ENCODE measurements at places on chromosomes 4 and X.
A peak's percentile ranks its signal among the peaks of the same experiment; 100 is the strongest.

DNA sequence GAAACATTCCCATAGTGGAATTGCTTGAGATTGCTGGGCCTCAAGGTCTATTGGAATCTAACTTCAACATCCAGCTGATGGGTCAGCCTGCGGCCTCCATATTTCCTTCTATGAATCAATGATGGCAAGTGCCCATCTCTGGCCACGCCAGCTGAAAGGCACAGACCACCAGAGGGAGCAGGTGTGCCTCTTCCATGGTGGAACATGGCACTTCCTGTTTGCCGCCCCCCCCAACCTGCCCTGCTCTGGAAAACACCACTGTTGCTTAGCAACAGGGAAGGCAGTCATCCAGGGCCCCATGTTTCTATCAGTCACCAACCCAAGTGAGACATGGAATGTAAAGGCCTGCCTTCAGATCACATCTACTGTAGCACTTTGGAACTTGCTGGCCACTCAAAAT is 11.6 kb downstream of the PAGE4 start:
- DNase-seq = peak; percentile 85

DNA sequence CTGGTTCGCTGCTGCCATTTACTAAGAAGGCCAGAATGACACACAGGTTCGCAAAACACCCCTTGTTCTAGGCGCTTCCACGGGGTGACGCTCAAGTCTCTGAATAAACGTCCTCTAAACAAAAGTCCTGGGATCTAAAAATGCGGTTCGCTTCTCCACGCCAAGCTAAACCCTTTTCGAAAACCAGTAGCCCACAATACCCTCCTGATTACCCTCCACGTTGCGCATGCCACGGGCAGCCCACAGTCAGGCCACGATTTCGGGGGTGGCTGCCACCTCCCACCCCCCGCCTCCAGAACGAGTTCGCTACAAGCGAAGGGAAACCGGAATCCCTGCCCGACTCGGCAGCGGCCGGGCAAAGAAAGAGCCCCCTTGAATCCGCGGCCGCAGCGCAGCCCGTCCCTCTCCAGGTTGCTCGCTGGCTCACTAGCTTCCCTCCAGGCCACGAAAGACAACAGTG is 423 bp downstream of the RPL39 start:
- DNase-seq = peak; percentile 71

DNA sequence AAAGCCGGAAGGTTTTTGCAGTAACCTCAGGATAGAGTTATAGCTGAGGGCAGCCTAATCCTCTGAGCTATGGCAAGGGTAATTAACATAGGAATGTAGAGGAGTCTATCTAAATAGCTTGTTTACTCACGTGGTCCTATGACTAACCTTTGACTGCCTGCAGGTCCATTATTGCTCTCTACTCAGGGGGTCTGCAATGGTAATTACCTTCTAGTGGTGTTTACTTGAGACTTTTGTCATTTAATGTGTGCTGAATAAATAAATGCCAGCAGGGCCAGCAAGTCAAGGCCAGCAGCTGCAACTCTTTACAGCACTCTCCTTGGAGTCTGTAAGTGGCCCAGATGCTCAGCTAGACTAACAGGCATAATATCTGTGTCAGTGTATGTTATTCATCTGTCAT is 212.7 kb upstream of the FMR1 start:
- DNase-seq = no peak

GRCh38 chrX:150119323-150119722 is 181.0 kb upstream of the EOLA2 start:
- DNase-seq = no peak

DNA sequence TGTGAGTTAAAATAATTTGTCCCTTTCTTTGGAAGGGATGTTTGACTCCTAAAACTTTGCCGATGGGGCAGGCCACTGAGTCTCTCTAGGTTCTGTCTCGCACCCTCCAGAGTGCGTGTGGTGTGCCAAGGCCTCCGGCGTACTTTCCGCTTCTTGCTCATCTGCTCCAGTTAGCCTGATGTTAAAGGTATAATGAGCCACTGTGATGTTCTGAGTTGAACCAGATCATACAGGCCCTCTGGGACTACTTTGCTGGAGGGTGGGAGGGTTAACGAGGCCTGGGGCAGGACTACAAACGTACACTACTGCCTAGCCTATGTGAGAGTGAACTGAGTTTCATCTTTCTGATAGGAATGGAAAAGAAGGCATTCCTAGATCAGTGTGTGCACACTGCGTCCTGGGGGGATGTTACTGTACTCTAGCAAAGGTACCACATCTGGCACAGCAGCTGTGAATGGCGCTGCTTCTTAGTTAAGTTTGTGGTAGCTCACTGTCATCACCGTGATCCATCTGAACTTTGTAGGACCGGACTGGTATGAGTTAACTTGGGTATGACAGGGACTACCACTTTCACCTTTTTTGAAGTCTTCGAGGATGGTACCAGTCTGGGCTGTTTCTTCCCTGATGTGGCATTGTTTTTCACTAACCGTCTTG is 60.2 kb downstream of the RGS12 start:
- no peak for DNase-seq

GRCh38 chr4:19941434-19941833 is 310.3 kb upstream of the SLIT2 start:
- no peak for DNase-seq

- peak; percentile 55 for DNase-seq
These were observed 1.4 kb downstream of the MAMLD1 start for GRCh38 chrX:150364347-150365050.

DNA sequence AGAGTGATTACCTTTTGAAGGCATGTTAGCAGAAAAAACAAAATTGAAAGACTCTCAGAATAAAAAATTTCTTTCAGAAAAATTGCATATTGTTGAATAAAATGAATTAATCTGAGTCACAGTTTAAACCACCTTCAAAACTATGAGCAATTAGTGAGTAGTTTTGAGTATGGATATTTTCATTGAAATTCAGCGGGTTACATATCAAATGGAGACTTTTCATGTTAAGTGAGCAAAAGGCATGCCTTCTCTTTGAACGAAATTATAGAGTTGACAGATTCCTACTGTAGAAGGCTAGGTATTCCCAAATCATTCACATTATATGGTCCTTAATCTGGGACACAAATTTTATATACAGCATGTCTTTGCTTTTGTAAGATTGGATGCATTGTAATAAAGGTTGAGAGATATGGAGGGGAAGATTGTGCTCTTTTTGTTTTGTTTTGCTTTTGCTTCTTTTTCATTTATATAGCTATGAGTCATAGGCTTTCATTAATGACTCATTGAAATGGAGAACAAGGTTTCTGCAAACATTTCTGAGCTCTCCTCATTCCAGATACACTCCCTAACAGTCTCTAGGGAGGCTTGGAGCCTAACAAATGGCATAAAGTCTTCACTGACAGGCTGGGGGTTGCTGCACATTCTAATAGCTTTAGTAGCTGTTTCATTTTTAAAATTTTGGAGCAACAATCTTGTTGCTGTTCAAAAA is 21.6 kb downstream of the PCDH18 start:
- peak; percentile 82 for DNase-seq

DNA sequence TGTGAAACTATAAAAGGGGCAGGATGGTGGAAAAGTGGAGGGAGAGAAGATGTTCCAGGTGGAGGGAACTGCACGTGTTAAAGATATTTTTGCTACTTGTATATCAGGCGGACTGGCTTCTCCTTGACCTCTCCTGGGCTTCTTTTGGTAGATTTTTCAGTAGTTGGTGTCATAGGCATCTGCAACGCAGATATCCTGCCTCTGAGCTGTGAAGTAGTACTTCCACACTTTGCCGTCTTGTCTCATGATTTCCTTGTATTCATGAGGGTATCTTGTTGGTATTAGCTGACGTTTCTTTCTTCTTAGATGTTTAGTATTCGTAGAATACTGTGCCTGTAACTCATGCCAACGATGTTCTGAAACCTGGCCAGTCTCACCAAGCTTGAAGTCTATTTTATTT is 81.0 kb downstream of the WWC2 start:
- DNase-seq = no peak

DNA sequence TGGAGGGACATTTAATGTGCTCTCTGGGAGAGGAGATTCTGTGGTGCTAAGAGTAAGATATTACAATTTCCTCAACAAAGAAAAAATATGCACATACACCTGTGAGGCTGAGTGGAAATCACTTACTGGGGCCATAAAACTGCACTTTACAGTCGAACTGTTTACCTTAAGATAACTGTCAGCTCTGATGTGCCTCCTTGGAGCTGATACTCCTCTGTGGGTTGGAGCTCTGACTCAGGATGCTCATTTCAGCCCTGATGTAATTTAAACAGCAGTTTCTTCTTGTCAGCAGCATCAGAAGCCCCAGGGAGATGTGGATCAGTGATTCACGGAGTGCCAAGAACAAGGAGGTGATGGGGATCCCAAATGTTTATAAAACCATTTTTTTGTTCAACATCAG is 241.9 kb upstream of the SFRP2 start:
- DNase-seq = peak; percentile 71

- peak; percentile 61 for DNase-seq
These were observed 3.0 kb downstream of the RPL10 start for GRCh38 chrX:154401045-154401799.

- peak; percentile 80 for DNase-seq
These were observed 1.6 kb downstream of the SH3RF1 start for GRCh38 chr4:169268951-169269760.

- DNase-seq = peak; percentile 39
These were observed 10.1 kb upstream of the FGG start for GRCh38 chr4:154622598-154622997.

DNA sequence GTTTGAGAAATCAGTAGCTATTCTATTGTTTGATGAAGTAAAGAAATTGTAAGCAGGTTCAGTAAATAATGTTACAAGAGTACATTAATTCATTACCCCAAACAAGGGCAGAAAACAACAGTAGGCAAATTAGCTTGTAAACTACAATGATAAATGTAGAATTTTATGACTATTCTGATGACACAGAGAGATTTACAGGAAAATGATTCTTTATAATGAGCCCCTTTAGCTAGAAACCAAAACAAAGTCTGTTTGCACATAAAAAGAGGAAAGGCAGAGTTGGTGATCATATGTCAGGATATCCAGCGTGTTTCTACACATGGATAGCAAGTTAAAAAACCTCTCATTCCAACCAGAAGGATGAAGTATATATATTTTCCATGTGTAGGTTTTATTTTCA is 204.8 kb downstream of the CFAP299 start:
- no peak for DNase-seq

DNA sequence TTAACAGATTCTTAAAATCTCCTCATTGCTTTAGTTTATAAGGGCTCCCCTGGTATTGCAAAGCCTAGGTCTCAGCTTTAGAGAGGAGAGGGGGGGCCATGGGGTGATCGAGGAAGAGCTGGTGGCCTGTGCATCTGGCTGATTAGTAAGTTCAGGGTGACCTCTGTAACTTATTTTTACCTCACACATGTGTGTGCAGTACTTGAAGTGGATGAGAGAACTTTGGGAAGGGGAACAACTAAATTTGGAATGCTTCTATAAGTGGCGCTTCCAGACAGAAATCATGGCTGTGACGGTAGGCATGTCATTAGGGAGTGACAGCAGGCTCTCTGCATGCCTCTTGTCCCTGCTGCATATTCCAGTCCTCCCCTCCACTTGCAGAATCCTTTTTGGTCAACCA is 41.9 kb downstream of the FRAS1 start:
- no peak for DNase-seq

GRCh38 chr4:164847967-164848649 is 28.9 kb upstream of the APELA start:
- DNase-seq = no peak

GRCh38 chrX:26007462-26007861 is 130.7 kb upstream of the MAGEB18 start:
- DNase-seq = no peak

GRCh38 chr4:151657896-151658295 is 102.9 kb downstream of the GATB start:
- DNase-seq = no peak

GRCh38 chr4:141432000-141432712 is 204.2 kb upstream of the IL15 start:
- DNase-seq = no peak

DNA sequence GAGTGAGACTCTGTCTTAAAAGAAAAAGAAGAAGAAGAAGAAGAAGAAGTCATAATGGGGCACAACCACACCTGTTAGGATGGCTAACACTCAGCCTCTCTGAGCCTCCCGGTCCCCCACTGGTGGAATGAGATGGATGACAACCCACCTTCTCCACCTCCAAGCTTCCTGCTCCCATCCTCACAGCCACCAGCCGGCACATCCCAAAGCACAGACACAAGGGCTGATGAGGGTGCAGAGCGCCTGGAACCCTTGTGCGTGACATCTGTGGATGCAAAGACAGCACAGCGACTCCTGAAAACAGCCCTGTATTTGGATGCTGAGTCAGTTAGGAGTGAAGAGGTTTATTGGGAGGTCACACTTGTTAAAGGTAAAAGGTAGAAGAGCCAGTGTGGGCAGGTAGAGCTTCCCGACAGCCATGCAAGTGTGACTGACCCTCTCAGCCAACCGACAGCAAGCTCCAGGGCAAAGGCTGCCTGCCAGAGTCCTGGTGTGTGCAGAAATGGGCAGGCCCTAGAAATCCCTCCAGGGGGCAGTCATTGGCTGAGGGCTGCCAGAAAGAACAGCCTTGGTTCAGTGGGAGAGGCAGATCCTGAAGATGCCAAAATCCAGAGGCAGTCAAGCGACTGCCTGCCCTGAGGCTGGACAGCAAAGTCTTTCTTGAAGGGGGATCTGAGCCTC is 26.6 kb upstream of the MAN2B2 start:
- DNase-seq = peak; percentile 50
